ENCODE measurements at places on chromosomes 12 and 14. TPM values are rescaled to one million over a fixed set of nuclear protein-coding genes. Genes with fewer than 3 reads are reported as not detected.

- DNase-seq: peak; percentile 91
Measured at GRCh38 chr12:64675795-64676194, 65.5 kb downstream of the RASSF3 start.

- DNase-seq: no peak
Measured at GRCh38 chr14:91977884-91978283, 30.4 kb upstream of the FBLN5 start.

DNA sequence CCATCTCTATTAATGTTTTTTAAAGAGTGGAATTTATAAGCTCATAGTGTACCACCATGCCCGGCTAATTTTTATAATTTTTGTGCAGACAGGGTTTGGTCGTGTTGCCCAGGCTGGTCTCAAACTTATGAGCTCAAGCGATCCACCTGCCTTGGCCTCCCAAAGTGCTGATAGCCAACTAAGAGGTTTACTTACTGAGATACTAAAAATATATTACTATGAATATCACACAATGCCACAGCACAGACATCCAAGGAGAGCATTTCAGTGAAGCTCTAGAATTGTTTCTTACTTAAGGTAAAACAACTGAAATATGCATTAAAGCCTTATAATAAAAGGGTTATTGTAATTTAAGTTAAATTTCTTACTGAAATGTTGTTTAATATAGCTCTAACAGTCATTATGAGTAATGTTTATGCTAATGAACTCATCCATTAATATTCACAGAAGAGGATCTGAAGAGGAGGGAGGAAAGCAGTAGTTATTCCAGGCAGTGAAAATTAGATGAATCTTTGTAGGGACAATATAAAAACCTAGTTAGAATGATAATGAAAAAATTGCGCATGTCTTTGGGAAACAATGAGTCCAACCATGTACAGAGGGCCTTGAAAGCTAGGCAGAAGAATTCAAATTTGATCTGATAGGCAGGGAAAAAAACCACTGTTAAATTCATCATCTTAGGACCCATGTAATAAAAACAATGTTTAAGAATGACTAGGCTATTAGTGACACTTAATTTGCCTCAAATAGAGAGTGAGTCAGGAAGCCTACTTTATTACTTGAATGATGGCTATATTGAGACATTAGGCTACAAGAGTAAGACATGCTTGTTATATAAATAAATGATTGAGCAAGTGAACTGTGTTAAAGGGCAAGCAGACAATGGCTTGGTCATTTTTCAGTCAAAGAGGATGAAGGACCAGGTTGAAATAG is 99.2 kb downstream of the SLC41A2 start:
- peak; percentile 25 for DNase-seq

DNA sequence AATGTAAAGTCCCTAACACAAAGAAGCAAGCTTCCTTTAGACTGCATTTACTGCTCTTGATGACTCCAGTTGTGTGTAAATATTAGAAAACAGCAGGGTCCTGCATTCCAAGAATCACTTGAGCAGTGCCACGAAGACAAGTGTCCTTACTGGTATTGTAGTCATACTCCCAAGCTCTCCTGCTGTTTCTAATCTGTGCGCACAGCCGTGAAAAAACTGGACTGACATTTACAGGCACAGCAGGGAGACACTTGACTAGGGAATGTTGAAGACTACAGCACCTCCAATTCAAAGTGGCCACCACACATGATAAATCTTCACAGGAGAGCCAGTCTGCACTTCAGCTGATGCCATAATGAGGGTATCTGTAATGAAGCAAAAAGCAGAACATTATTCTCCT is 91.4 kb downstream of the VRK1 start:
- peak; percentile 8 for DNase-seq

DNA sequence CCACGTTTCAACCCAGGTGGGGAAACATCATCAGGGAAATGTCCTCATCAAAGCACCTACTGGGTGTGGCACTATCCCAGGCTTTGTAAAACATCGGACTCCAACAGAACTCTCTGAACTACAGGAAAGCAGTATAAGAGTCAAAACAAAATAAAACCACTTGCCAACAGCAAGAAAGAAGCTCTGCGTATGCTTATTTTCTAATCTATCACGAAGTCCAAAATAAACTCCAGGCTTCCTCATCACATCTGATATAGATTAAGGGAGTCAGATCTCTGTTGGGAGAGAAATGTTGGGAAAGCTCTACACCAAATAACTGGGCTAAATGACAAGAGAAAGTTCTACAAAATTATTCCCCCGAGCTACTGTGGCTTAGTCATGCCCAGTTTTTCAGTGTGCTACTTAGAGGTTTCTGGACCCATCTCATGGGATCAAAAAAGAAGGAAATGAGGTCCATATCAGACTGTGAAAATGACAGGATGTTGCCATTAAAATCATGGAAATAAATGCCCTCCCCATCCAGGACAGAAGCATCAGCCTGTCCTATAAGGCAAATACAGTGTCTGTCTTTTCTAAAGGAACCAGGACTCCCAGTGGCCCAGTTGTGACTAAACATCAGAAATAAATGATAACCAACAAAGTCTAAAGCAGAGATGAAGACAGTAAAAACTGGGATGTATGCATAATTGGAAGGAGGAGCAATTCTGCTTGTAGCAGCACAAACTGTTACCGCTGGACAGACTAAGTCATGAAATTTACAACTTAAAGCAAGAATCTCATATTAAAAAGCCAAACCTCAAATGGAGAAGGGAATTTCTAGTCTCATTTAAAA is 149.5 kb downstream of the STXBP6 start:
- no peak for DNase-seq

DNA sequence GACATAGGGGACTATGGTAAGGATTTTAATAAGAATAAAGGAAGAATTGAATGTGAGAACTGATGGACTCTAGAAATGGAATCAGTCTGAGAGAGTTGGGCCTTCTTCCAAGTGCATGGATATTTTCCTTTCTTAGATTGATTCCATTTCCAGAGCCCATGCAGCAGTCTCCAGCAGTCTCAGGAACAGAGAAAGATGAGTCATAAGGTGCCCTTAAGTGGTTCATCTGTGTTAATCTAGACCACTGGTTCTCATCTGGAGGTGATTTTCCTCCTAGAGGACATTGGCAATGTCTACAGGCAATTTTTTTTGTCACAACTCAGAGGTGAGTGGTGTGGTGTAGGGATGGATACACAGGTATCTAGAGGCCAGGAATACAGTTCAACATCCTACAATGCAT is 25.9 kb downstream of the TRIM9 start:
- no peak for DNase-seq

The DNAI7 gene
- total RNA-seq: 0.11 TPM

Measured in Daoy (cell line).